ENCODE measurements at places on chromosomes 6 and 20. TPM values are rescaled to one million over a fixed set of nuclear protein-coding genes. Genes with fewer than 3 reads are reported as not detected.

The GSTA3 gene
- not detected for total RNA-seq

- H3K27me3 ChIP-seq: peaks cover 20% of the 10 kb centered on the region
- no peak overlapping the region for H3K27ac ChIP-seq
- H3K4me3 ChIP-seq: no peak overlapping the region
- no peaks in the 10 kb centered on the region for H3K4me1 ChIP-seq
- DNase-seq: no peak
These were observed 182.5 kb downstream of the EDN1 start for GRCh38 chr6:12472601-12473038.

The TDP2 gene
- 43.7 TPM for total RNA-seq

The VSTM2L gene
- total RNA-seq: not detected

The TXLNB gene
- 0.18 TPM for total RNA-seq

GRCh38 chr6:12814015-12814414, 97.4 kb downstream of the PHACTR1 start:
- H3K4me1 ChIP-seq: no peaks in the 10 kb centered on the region
- no peaks in the 10 kb centered on the region for H3K36me3 ChIP-seq
- DNase-seq: no peak
- H3K4me3 ChIP-seq: no peak overlapping the region

The SLC17A2 gene
- not detected for total RNA-seq

The GJE1 gene
- total RNA-seq: not detected

DNA sequence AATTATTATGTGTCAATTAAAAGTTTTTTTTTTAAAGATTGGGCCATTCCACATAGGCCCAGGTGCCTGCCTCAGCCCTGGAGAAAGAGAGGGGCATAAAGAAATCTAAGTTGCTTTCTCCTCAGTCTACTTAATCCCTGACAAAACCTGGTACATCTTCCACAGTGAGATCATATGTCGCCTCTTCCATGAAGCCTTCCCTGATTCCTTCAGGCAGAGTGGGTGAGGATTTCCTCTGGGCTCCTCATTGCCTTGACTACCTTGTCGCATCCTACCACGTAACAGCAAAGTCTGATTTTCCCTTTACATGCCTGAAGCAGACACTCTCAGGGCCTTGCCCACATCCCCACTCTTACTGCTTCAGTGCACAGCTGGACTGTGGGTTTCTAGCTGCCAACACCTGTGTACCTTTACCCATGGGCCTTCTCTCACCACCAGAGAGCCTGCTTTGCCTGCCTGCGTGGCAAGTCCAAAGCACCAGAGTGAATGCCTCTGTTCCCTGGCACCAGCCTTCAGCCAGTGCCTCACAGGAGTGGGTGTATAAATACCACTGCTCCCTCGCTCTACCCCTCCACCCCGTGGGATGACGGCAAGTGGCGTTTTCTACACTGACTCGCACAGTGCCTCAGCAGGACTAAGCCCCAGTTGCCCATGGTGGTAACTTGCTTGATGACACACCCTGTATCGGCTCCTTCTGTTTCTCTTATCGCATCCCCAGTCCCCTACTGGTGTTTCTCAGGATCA, 68.0 kb downstream of the EYA2 start:
- no peak for DNase-seq
- no peak overlapping the region for H3K4me3 ChIP-seq
- peaks cover 7% of the 10 kb centered on the region for H3K27me3 ChIP-seq
- no peak overlapping the region for H3K27ac ChIP-seq
- no peaks in the 10 kb centered on the region for H3K36me3 ChIP-seq

The TGM2 gene
- total RNA-seq: not detected

DNA sequence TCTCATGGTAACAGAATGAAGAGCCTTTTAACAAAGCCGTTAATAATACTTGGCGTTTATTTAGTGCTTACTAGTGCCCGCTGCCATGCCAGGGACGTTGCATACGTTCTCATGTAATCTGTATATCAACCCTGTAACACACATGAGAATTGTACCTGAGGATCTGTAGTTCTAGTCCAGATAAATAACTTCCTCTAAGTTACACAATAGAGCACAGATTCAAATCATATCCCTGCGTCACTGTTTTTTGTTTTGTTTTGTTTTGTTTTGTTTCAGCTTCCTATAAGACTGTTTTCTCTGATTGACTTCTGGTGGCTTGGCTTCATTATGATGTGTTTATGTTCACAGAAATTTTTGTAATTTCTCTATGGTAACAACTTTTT, 553 bp downstream of the ZSCAN16 start:
- H3K4me1 ChIP-seq: peaks cover 50% of the 10 kb centered on the region
- no peak for DNase-seq
- peak overlapping the region; percentile 92 for H3K27ac ChIP-seq
- H3K27me3 ChIP-seq: no peaks in the 10 kb centered on the region

GRCh38 chr6:104589940-104590339, 269.8 kb downstream of the HACE1 start:
- no peak overlapping the region for H3K27ac ChIP-seq
- no peaks in the 10 kb centered on the region for H3K36me3 ChIP-seq
- H3K4me1 ChIP-seq: no peaks in the 10 kb centered on the region
- H3K4me3 ChIP-seq: no peak overlapping the region
- no peak for DNase-seq

DNA sequence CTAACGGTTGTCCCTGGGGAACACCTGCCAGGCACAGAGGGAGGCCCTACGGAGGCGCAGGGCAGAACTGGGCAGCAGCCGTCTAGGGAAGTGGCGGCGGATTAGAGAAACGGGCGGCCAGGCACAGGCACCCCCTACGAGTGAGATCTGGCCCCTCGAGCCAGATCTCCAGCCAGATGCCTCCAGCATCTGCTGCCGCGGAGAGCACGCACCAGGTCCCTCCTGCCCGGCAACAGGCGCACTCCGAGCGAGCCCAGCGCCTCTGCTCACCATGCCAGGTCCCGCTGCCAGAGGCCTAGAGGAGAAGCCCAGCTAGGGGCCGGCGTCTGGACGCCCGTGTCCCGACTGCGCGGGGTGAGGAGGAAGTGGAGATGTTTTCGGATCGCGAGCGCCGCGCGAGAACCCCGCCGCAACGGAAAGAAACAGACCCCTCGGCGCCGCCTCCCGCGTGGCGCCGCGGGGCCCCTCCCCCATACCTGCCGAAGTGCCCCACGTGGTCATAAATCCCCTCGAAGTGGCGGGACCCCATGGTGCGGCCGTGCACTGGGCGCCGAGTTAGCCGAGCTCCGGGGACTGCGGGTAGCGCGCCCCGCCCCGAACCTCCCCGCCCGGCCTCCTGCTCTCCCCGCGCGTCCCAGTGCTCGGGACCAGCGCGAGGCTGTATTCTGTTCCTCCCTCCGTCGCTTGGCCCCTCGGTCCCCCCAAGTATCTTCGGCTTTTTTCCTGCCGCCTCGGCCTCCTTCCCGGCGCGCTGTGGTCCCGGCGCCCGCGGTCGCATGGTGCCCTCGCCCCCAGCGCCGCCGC, at the start of gene SLC22A16:
SLC22A16 (minus strand) TSS at position 568 of the 804 bp plus-strand sequence; CDS start at position 529, 39 bp downstream.
- no peak within 1 kb of the TSS for H3K27ac ChIP-seq
- H3K36me3 ChIP-seq: no peaks in the 10 kb centered on the region
- DNase-seq: peak; percentile 8
- H3K27me3 ChIP-seq: peaks cover 59% of the 10 kb centered on the region
- peak within 1 kb of the TSS; percentile 42 for H3K4me3 ChIP-seq

- DNase-seq: no peak
- peaks cover 10% of the 10 kb centered on the region for H3K36me3 ChIP-seq
- H3K4me3 ChIP-seq: no peak overlapping the region
- peaks cover 21% of the 10 kb centered on the region for H3K27me3 ChIP-seq
- no peak overlapping the region for H3K27ac ChIP-seq
These were observed 2.8 kb upstream of the HLA-DQB1 start for GRCh38 chr6:32669240-32669639.

DNA sequence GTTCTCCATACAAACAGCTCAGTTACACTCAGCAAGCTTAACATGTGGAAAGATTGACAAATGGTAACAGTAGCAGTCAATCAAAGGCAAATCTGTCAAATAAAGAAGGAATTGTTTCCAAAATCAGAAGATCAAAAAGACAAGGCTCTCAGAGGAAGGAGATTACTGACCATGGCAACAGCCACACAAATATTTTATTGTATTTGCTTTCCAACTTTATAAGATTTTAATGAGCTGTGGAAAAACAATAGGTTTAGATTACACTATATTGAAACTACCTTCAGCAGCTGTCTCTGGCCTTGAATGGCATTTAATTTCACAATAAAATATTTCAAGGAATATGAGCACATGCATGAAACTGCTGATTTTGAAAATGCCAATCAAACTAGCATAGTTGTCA, 1143.9 kb upstream of the GJE1 start:
- H3K4me1 ChIP-seq: no peaks in the 10 kb centered on the region
- H3K27me3 ChIP-seq: peaks cover 9% of the 10 kb centered on the region
- no peak for DNase-seq
- no peaks in the 10 kb centered on the region for H3K36me3 ChIP-seq
- no peak overlapping the region for H3K27ac ChIP-seq
- H3K4me3 ChIP-seq: no peak overlapping the region

The PLA2G7 gene
- not detected for total RNA-seq

GRCh38 chr6:149458806-149459205, 26.0 kb downstream of the ZC3H12D start:
- DNase-seq: no peak
- no peaks in the 10 kb centered on the region for H3K27me3 ChIP-seq
- H3K4me1 ChIP-seq: peaks cover 12% of the 10 kb centered on the region
- H3K36me3 ChIP-seq: peaks cover 45% of the 10 kb centered on the region

The CLVS2 gene
- not detected for total RNA-seq

DNA sequence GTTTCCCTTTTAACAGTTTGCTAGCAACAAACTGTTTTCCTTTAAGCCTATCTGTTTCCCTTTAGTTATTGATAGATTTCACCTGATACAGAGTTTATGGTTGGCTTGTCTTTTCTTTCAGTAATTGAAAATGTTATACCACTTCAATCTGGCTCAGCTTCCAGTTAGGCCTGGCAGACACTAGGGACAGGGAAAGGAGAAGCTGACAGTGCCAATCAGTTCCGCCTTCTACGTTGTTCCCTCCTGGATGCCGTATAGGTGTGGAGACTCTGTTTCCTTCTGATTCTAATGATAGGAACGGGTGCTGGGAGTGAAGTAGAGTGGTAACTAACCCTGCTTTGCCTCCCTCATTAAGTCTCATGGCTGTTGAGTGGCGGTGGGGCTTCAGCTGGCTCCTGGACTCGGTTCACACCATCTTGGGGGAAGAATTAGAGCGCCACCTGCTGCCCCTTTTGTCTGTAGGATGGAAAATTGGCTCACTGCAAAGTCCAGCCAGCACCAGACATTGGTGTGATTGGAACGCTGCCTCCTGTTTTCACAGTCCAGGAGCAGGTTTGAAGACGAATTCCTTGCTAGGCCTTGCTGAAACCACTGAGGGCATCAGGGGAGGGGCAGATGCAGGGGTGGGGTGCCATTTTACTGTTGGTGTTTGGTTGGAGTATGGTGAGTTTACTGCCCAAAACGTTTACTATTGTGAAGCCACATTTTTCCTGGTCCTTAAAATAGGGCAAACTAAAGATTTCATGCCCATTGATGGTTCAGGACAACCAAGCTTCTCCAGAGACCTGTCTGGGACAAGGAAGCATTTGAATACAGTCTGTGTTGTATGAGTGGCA, 1729.5 kb downstream of the GRIK2 start:
- no peak overlapping the region for H3K4me3 ChIP-seq
- H3K27ac ChIP-seq: no peak overlapping the region

The NTSR1 gene
- total RNA-seq: not detected

The NEURL2 gene
- 3.1 TPM for total RNA-seq

The NR2E1 gene
- total RNA-seq: not detected

DNA sequence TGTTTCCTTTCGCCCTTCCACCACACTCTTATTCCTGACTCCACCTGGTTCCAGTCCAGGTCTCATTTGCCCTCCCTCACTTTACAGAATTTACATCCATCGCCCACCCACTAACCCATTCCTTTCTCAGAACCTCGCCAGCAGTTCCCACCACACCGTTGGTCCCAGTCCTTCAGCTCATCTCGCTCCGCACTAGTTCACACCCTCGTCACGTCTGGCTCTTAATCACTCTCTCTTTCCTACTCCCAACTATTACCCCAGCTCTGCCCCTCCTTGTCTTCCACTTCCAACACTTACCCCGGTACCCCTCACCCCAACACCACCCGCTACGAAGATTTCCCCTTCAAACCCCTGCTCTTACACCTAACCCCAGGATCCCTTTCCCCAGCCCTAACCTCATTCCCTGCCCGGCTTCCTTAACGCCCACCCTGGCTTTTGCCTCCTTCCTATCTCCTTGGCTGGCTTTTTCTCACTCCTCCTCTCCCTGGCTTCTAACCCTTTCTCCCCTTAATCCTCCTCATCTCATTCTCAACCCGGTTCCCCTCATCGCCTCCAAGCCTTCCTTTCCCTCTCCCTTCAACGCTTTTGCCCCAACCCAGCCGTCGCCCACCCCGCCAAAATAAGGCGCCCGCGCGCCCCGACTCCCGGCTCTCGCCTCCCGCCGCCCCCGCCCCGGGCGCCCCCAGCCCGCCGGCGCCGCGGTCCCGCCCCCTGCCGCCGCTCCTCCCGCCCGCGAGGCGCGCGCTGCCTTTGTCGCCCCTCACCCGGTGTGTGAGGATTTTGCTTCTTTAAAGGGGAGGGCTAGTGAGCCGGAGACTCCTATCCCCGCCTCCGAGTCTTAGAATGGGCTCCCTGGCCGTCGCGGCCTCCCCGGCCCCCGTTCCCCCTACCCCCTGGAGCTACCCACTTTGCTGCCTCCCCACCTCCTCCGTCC, 542 bp downstream of the USP49 start:
- H3K36me3 ChIP-seq: no peaks in the 10 kb centered on the region
- peaks cover 8% of the 10 kb centered on the region for H3K4me1 ChIP-seq
- peak overlapping the region; percentile 89 for H3K27ac ChIP-seq
- H3K4me3 ChIP-seq: peak overlapping the region; percentile 86
- DNase-seq: peak; percentile 55
- no peaks in the 10 kb centered on the region for H3K27me3 ChIP-seq

The FAM83B gene
- not detected for total RNA-seq

GRCh38 chr20:51687108-51687507, 81.1 kb downstream of the ATP9A start:
- H3K27ac ChIP-seq: no peak overlapping the region
- no peaks in the 10 kb centered on the region for H3K4me1 ChIP-seq
- H3K27me3 ChIP-seq: no peaks in the 10 kb centered on the region
- no peak for DNase-seq
- H3K36me3 ChIP-seq: no peaks in the 10 kb centered on the region
- no peak overlapping the region for H3K4me3 ChIP-seq

- H3K27ac ChIP-seq: no peak overlapping the region
- no peaks in the 10 kb centered on the region for H3K27me3 ChIP-seq
- H3K4me1 ChIP-seq: peaks cover 6% of the 10 kb centered on the region
These were observed 49.3 kb downstream of the CYB5R4 start for GRCh38 chr6:83908813-83909212.

Data from activated naive CD8-positive, alpha-beta T cell treated with anti-CD3 and anti-CD28 coated beads for 36 hours (primary cell).